T-helper 1 cell (primary cell): ENCODE measurements at places on chromosomes 7 and 10.

DNA sequence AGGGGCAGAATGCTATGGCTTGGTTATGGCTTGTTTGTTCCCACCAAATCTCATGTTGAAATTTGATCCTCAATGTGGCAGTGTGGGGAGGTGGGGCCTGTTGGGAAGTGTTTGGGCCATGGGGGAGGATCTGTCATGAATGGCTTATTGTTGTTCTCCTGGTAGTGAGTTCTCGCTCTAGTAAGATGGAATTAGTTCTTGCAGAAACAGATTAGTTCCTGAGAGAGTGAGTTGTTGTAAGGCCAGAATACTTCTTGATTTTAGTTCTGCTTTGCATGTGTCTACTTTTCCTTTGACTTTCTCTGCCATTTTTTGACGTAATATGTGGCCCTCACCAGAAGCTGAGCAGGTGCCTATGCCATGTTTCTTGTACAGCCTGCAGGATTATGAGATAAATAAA, 188.2 kb downstream of the KIF20B start:
- no peak for DNase-seq

DNA sequence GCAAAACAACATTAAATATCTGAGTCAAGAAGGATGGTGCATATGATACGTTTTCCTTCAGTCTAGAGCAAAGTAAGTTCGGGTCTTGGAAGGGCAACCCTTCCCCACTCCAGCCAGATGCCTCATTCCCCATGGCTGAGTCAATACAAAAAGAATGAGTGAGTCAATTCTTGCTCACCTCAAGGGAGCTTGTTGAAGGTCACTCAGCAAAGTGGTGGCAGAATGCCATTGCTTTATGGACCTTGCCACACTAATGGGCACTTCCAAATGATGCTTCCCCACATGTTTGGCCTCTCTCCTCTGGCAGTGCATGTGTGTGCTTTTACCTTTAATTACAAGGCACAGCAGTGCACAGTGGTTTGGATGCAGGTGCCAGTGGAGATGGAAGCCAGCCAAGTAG, 296.5 kb downstream of the SORCS3 start:
- no peak for DNase-seq

DNA sequence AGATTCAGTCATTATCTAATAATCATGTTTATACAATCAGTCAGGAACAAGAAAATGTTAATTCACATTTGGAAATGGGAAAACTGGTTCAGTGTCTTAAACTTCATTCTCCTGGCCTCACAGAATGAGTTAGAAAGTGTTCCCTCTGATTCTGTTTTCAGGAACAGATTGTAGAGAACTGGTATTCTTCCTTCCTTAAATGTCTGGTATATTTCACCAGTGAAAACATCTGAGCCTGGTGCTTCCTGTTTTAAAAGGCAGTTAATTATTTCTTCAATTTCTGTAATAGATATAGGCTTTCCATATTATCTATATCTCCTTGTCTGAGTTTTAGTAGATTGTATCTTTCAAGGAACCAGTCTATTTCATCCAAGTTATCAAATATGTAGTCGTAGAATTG, 97.1 kb upstream of the TMEM168 start:
- no peak for DNase-seq

- DNase-seq: no peak
Measured at GRCh38 chr7:49775065-49775948, 1.9 kb downstream of the VWC2 start.

- DNase-seq: no peak
Measured at GRCh38 chr7:55423277-55423711, 58.2 kb downstream of the LANCL2 start.

GRCh38 chr10:27188897-27189296, 33.7 kb downstream of the MASTL start:
- DNase-seq: no peak
